ENCODE measurements at places on chromosomes 7 and 10. TPM values are rescaled to one million over a fixed set of nuclear protein-coding genes. Genes with fewer than 3 reads are reported as not detected.

GRCh38 chr7:102189756-102190155 is 96.9 kb upstream of the SH2B2 start:
- DNase-seq, result no peak

- DNase-seq, result no peak
Observed at GRCh38 chr10:66747451-66747850, 178.4 kb upstream of the LRRTM3 start.

SPDYE2 gene
- not detected for total RNA-seq

DNA sequence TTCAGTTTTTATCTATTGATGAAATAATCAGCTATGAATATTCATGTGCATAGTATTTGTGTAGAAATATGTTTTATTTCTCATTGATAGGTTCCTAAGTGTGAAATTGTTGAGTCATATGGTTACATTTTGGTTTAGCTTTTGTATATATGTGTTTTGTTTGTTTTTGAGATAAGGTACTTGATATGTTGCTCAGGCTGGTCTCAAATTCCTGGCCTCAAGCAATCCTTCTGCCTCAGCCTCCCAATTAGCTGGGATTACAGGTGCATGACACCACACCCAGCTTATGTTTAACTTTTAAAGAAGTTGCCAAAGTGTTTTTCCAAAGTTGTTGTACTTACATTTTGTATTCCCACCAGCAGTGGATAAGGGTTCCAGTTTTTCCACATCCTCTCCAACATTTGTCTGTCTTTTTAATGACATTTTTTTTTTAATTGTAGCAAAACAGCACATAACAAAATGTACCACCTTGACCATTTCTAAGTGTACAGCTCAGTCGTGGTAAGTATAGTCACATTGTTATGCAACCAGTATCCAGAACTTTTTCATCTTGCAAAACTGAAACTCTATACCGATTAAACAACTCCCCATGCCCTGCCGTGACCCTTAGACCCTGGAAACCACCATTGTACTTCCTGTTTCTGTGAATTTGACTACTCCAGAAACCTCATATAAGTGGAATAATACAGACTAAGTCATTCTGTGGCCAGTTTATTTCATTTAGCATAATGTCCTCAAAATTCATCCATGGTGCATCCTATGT is 12.6 kb upstream of the UBE2D1 start:
- DNase-seq, result no peak

GRCh38 chr7:105826143-105826542 is 50.3 kb downstream of the ATXN7L1 start:
- DNase-seq, result no peak

DNA sequence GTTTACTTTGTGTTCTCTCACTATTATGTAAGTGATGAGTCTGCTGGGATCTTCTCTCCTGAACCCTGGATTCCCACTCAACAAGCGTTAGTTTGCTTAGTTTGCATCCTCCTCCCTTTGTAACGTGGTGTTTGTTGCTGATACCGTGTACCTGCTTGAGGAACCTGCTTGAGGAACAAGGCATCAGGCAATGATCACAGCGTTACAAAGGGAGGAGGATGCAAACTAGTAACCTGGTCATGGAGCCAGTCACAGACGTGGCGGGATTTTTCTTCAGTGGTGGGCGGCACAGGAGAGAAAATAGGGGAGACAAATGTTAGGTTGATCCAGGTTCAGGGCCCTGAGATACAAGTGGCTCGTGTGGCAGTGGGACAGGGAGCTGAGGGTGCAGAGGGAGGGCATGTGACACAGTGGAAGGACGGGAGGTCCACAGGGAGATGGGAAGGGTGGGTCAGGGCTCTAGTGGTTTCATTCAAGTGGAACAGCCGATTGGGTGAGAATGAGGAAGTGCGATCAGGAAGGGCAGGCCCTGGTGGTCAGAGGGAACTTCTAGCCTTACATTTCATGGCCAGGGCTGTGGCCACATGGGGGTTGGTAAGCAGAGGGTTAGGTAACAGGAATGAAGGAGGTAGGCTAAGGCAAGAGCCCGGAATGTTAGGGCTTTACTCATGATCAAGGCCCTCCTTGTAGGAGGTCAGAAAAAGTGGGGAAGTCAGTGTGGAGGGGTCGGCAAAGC is 38.0 kb downstream of the SNX10 start:
- peak; percentile 89 for DNase-seq

COL17A1 gene
- 0.22 TPM for total RNA-seq

DNA sequence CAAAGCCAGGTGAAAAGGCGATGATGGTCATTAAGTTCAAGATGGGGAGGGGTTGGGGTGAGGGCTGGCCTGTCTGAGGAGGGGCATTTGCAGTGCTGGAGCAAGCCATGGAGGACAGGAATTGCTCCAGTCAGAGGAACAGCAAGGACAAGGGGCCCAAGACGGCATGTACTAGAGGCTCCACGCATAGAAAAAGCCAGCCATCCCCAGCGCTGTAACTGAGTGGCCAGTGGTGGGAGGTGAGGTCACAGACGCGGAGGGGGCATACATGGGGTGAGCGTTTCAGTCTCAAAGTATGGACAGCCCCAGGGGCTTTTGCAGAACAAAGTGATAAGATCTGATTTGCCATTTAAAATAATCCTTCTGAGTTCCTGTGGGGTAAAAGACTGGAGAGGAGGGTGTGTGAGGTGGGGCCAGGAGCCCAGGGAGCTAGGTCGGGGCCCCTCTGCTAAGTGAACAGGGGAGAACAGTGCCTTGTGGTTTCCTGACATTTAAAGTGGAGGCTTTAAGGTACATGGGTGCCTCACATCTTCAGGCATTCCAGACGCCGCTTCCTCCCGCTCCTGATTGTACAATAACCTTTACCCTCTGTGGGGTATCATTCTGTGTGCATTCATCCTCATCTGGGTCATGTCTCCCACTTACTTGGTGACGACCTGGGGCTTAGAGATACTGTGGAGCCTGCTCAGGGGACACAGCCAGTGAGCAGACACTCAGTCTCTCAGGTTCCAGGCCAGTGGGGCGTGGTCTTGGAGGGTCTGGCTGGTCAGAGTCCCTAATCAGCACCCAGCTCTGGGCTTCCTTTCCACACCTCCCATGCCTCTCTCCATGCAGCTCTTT is 105.6 kb upstream of the GPR26 start:
- peak; percentile 63 for DNase-seq

DNA sequence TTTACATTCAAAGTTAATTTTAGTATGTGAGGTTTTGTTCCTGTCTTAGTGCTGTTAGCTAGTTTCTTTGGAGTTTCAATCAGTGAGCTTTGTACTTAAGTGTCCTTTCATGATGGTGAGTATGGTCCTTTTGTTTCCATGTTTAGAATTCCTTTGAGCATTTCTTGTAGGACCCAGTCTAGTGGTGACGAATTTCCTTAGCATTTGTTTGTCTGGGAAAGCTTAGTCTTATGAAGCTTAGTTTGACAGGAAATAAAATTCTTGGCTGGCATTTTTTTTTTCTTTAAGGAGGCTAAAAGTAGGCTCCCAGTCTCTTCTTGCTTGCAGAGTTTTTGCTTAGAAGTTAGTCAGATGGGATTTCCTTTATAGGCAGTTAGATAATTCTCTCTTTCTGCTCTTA is 209.2 kb upstream of the SEMA3C start:
- DNase-seq, result no peak

DNA sequence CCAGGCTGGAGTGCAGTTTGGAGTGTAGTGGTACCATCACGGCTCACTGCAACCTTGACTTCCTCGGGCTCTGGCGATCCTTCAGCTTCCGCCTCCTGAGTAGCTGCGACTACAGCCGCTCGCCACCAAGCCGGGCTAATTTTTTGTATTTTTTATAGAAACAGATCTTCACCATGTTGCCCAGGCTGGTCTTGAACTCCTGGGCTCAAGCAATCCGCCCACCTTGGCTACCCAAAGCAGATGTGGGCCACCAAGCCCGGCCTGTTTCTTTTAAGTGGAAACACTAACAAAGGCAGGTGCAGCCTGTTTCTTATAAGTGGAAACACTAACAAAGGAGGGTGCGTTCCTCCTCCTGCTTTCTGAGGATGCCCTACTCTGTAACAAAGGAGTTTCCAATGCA is 18.2 kb downstream of the PRF1 start:
- peak; percentile 64 for DNase-seq

Data from cardiac septum (tissue), 1 donor.